ENCODE measurements at places on chromosomes 13 and 19.
A peak's percentile ranks its signal among the peaks of the same experiment; 100 is the strongest.

DNA sequence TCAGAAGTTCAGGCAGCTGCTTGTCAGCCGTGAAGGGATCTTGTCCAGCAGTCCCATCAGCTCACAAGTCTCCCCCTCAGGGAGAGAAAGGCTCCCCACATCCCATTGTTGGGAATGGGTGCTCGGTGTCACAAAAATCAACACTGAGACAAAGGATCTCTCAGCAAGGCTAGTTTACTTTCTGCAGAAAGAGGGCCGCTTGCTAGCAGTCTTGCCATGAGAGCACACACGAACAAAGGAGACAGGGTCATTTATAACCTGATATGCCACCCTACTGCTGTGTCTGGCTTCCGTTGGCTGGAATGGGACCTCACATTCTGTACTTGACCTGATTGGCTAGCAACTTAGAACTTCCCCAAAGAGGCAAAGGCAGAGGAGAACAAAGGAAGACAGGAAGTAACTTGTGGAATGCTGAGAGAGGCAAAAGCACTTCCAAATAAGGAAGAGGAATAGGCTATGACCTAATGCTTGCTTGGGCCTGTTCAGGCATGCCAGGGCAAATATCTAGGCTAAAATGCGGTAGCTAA, 8.7 kb upstream of the IGFL3 start:
- DNase-seq = peak; percentile 6

DNA sequence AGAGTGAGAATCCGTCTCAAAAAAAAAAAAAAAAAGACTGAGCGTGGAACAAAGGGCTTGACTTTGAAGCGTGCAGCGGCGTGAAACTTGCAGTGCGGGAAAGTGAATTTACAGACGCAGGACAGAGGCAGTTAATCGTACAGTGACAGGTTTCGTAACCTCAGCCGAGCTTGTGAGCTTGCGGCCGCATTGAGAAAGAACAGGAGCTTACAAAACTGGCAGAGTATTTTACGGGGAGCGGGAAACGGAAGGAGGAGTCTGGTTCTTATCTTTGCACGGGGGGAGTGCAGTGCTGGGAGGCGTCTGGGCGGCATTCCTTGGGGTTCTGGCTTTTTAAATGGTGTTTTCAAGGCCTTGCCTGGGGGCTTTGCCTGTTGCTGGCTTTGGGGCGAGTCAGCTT, 6.0 kb upstream of the BSG start:
- no peak for DNase-seq

DNA sequence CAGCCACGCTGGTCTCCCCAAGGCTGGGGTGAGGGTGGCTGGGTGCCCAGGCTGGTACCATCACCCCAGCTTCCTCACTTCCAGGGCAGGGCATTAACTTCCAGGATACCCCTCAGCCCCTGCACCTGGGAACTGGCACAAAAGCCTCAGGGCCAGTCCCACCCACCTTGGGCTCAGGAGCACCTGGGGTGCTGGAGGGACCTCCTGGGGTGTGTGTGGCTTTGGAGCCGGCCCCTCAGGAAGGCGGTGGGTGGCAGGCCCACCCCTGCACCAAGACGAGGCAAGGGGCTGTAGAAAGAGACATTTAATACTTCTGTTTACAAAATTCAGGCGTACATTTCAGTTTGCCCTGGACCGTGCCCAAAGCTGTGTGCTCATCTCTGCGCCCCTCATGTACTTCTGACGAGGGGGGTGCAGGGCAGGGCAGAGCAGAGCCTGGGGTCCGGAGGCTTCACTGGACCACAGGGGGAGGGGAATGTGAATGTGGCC, 16.8 kb downstream of the MPND start:
- DNase-seq = no peak

DNA sequence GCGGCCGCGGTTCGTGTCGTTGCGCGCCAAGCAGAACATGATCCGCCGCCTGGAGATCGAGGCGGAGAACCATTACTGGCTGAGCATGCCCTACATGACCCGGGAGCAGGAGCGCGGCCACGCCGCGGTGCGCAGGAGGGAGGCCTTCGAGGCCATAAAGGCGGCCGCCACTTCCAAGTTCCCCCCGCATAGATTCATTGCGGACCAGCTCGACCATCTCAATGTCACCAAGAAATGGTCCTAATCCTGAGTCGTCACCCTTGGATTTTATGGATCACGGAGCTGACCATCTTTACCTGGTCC, 475 bp downstream of the MRPL57 start:
- DNase-seq = peak; percentile 34

DNA sequence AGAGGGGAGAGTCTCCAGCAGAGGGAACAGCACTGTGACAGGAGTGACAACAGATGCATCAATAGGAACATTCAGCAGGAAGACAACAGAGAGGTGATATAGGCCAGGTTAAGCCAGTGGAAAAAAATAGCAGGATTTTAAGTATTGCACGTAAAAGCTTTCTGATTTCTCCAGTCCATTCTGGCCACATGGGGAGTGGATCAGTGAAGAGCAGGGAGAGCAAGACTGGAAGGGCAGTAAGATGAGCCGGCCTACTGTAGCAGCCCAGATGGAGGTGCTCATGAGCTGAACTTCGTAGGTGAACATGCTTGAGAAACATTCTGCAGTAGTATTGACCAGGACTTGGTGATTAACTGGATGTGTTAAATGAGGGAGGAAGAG, 1.7 kb downstream of the UTP14C start:
- no peak for DNase-seq
